ENCODE measurements at places on chromosomes 6 and 20.

DNA sequence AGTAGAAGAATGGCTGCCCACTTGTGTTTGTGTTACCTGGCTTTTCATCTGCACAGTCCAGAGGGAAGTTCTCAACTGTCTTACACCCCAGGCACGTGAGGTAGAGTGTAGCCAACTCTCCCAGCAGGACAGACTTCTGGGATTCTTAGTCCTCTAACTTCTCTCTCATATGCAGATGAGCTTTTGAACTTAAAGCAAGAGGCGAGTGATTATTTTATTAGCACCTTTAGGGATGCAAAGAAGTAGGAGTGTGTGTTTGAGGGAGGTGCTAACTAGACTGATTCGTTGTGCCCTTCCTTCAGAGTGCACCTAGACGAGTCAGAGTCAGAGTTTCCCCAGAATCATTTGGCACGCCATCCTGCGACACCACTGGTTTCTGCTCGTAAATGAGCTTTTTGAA lies 10.8 kb downstream of the CDYL start:
- no peak for DNase-seq

- DNase-seq: no peak
These were observed 34.7 kb downstream of the PLEKHG1 start for GRCh38 chr6:150634176-150634963.

DNA sequence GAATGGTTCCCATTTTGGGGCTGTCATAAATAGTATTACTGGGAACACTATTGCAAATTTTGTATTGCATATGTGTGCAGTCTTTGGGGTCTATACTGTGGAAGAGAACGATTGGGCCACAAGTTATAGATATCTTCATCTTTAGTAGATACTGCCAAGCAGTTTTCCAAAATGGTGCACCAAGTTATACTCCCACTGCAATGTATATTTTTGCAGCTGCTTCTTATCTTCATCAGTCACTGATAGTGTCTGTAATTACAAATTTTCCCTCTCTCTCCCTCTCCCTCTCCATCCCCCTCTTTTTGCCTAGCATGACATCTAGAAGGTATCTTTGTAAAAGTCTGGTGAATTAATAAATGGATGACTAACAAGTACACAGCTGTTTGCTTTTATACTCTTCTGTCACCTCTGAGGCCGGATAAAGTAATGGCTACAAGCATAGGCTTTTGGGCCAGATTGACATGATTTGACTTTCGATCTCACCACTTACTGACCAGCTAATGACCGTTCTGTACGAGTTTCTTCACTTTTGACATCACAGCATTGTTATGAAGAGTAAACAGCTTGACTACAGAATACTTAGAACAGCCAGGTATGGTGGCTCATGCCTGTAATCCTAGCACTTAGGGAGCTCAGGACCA lies 113.3 kb upstream of the SLC2A12 start:
- no peak for DNase-seq

DNA sequence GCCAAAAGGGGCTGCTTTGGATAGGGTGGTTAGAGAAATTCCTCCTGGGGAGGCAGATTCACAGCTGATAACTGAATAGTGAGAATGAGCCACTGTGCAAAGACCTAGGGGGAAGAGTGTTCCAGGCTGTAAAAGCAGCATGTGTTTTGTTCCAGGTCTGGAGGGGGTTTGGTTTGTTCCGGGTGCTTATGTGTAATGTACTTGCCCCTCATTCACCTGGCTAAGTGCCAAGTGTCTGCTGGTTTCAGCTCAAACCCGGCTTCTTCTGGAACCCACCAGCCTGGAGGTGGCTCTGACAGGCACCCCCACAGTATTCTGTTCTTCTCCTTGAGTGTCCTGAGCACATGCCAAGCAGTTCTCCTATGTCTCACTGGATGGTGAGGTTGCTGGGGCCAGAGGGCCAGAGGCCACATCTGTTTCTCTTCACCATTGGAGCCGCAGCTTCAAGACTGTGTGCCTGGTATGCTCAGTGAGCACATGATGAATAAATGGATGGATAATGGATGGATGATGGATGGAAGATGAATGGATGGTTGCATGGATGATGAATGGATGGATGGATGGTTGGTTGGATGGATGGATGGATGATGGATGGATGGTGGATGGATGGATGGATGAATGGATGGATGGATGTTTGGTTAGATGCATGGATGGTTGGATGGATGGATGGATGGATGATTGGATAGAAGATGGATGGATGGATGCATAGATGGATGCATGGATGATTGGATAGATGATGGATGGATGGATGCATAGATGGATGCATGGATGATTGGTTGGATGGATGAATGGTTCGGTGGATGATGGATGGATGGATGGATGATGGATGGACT lies 227.6 kb downstream of the BMP7 start:
- no peak for DNase-seq

- DNase-seq: no peak
These were observed 70.2 kb upstream of the TMEM170B start for GRCh38 chr6:11467364-11467763.

DNA sequence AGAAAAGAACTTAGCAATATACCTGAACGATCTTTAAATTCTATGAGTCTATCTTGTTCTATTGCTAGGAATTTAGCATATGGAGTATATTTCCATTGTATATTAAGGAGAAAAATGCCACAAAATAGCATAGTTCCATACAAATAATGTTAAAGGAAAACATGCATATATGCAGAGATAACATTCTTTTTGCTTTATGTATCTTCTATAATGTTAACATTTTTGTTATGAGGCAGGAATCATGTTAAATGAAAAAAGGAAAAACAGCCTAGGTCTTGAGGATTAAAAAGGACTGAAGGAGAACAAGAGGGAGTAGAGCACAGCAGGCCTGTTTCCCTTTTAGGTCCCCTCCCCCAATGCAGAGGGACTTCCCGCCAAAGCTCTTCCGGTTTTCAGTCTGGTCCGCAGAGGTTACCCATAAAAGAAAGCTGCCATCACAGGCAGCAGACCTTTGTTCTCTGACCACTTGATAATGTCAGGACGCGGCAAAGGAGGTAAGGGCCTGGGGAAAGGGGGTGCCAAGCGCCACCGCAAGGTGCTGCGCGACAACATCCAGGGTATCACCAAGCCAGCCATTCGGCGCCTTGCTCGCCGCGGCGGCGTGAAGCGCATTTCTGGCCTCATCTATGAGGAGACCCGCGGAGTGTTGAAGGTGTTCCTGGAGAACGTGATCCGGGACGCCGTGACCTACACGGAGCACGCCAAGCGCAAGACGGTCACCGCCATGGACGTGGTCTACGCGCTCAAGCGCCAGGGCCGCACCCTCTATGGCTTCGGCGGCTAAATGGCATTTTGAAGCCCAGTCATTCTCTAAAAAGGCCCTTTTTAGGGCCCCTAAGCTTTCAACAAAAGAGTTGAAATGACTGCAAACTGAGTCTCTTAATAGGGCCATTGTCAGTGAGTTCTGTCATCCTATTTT lies 108.4 kb upstream of the PRSS16 start:
- peak; percentile 94 for DNase-seq

GRCh38 chr6:22153384-22154158 lies 143.3 kb downstream of the PRL start:
- no peak for DNase-seq

DNA sequence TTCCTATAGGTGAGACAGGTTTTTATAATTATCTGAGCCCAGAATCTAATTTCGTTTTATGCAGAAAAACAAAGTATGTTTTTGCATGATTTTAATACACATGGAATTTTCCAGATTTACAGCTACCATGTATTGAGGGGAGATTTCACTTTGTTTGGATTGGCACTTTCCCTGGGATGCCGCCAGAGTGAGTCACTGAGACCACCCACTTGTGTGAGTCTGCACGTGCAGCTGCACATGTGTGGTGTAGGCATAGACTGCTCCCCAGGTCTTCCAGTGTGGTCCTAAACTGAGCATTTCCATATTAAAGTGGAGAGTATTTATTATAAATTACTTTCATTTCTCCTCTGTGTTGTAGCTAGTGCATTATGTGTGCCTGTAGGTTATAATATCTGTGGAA lies 186.8 kb downstream of the UBE3D start:
- no peak for DNase-seq

GRCh38 chr6:142857796-142858555 lies 87.0 kb downstream of the HIVEP2 start:
- peak; percentile 43 for DNase-seq

GRCh38 chr20:32483351-32484224 lies 101.5 kb downstream of the NOL4L start:
- DNase-seq: peak; percentile 61

- DNase-seq: no peak
These were observed 80.3 kb downstream of the NDUFAF5 start for GRCh38 chr20:13865156-13865555.

DNA sequence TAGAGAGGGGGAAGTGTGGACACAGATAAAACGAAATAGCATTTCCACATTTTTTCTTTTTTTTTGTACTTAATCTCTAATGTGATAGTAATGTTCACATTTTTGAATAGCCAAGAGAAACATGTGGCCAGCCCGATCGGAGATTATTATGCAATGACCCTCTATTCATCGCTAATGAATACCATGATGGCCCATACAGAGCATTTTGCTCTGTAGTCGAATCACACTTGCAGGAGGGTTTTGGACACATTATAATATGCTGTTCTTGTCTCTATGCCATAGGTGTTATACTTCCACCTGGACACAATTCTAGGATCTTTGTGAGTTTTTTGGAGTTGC lies 60.1 kb downstream of the MTHFD1L start:
- no peak for DNase-seq

DNA sequence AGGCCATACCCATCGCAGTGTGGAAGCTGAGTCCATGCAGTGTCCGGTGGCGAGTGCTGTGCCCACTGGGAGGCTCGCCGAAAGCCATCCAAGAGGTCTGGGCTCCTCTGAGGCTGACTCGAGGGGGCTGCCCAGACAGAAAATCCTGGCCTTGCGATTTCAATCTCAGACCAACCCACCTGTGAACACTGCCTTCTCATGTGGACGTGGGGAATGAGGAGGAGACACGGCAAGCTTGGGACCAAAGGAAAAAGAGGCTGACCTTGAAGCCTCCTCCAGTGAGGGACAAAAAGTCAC lies 157.2 kb upstream of the AFDN start:
- DNase-seq: no peak
